ENCODE measurements at places on chromosomes 6 and 20. TPM values are rescaled to one million over a fixed set of nuclear protein-coding genes. Genes with fewer than 3 reads are reported as not detected.

DNA sequence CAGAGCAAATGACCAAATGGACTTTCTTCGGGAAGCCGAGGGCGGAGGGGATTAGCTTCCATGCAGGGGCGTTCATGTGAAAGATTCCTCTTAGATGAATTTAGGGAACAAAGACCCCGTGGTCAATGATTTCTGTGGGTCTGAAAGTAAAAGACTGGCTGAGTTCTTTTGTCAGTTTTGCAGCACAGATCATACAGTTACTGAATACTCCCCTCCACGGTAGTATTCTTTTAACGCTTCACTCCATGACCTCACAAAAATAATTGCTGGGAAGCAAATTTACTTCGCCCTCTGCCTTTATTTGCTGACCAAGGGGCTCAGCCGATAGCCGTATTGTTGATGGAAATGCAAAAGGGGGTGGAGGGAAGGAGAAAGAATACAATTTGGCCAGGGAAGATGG is 86.0 kb upstream of the SALL4 start:
- H3K4me3 ChIP-seq, result no peak overlapping the region
- H3K27ac ChIP-seq, result no peak overlapping the region
- no peaks in the 10 kb centered on the region for H3K36me3 ChIP-seq
- DNase-seq, result no peak
- H3K4me1 ChIP-seq, result no peaks in the 10 kb centered on the region

DNA sequence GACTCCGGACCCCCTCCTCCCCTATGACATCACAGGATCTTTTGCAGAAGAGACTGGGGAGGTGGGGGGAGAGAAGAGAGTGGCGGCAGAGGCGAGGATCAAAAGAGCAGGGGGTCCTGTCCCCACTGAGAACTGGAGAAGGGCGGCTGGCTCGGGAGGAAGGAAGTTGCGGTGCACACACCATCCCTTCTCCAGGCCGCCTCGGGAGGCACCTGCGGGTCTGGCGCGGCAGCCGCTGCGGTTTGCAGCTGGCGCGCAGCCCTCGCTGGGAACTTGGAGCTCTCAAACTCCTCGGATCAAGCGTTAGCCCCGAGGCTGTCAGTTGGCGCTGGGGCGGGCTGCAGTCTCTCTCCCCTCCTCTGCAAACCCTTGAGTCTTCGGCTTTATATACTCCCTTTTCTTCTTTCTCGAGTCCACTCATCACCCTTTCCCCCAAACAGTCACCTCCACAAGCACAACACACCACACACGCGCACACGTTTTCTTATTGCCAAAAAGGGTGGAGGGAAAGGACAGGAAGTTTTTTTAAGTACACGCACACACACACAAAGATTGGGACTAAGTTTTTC is 180.7 kb downstream of the TBXT start:
- H3K27ac ChIP-seq, result no peak overlapping the region
- H3K4me1 ChIP-seq, result peaks cover 29% of the 10 kb centered on the region
- peaks cover 7% of the 10 kb centered on the region for H3K27me3 ChIP-seq
- no peaks in the 10 kb centered on the region for H3K36me3 ChIP-seq

DNA sequence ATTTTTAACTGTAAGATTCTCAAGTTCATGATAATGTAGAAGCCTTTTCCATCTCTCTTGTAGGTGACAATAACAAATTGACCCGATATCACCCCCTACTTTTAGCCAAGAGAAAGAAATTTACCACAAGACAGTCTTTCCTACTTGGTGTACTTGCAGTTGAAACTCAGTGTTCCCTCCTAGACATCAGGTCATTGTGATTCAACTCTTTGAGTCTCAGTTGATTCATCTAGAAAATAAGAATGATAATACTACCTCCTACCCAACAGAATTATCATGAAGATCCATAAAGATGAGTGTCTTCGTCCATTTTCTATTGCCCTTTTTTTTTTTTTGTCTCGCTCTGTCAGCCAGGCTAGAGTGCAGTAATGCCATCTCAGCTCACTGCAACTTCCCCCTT is 51.3 kb upstream of the TRERF1 start:
- no peak overlapping the region for H3K4me3 ChIP-seq
- no peaks in the 10 kb centered on the region for H3K4me1 ChIP-seq

- H3K4me3 ChIP-seq, result no peak overlapping the region
- DNase-seq, result no peak
- H3K36me3 ChIP-seq, result no peaks in the 10 kb centered on the region
- no peak overlapping the region for H3K27ac ChIP-seq
- H3K27me3 ChIP-seq, result no peaks in the 10 kb centered on the region
Observed at GRCh38 chr6:52388790-52389189, 26.8 kb downstream of the PAQR8 start.

Gene C6orf15
- total RNA-seq, result not detected

DNA sequence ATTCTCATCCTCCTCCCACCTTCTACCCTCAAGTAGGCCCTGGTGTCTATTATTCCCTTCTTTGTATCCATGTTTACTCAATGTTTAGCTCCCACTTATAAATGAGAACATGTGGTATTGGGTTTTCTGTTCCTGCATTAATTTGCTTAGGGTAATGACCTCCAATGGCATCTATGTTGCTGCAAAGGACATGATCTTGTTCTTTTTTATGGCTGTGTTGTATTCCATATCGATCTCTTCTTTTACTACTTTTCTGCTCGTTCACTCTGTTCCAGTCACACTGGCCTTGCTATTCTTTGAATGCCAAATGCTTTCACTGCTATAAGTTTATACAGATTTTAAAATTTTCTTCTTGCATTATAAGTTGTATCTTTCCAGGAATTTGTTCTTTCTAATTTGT is 57.7 kb downstream of the RSPH3 start:
- no peaks in the 10 kb centered on the region for H3K27me3 ChIP-seq
- no peak overlapping the region for H3K27ac ChIP-seq
- no peaks in the 10 kb centered on the region for H3K4me1 ChIP-seq
- no peak overlapping the region for H3K4me3 ChIP-seq
- H3K36me3 ChIP-seq, result no peaks in the 10 kb centered on the region

- peaks cover 11% of the 10 kb centered on the region for H3K4me1 ChIP-seq
- no peak overlapping the region for H3K27ac ChIP-seq
- no peak for DNase-seq
- H3K4me3 ChIP-seq, result no peak overlapping the region
- H3K36me3 ChIP-seq, result no peaks in the 10 kb centered on the region
- H3K27me3 ChIP-seq, result no peaks in the 10 kb centered on the region
Observed at GRCh38 chr6:139711804-139712585, 337.5 kb upstream of the CITED2 start.

Gene C6orf52
- not detected for total RNA-seq

Gene CLVS2
- not detected for total RNA-seq

DNA sequence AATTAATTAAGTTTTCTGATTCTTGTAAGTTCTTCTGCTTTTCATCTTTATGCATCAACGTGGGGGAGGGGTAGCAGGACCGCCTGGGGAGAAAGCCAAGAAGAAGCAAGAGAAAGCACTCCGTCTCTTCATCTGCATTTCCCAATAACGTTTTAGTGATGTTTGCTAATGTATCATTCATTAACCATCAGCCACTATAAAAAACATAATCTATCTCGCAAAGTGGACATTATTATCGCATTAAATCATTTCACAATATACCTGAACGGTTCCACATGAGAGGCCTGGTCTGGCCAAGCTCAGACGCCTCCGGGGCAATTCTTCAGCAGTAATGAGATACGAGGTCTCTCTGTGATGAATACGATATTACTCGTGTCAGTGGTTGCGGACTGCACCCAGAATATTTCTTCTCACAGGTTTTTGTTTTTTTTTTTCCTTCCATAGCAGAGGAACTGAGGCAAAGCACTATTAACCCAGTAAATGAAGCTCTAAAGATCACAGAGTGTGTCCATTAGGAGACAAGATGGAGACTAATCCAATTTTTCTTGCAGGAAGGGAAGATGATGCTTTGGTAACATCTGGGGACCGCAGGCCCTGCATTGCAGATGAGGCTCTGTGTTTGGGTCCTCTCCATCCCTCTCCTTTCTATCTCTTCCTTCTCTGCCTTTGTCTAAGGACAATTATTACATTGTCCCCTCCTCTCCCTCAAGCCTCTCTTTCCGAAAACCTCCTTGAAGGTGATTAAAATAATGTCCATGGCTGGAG is 156.1 kb downstream of the SLC35B3 start:
- no peaks in the 10 kb centered on the region for H3K27me3 ChIP-seq
- H3K4me1 ChIP-seq, result no peaks in the 10 kb centered on the region
- no peak for DNase-seq

Gene KCNK15
- 3.7 TPM for total RNA-seq

DNA sequence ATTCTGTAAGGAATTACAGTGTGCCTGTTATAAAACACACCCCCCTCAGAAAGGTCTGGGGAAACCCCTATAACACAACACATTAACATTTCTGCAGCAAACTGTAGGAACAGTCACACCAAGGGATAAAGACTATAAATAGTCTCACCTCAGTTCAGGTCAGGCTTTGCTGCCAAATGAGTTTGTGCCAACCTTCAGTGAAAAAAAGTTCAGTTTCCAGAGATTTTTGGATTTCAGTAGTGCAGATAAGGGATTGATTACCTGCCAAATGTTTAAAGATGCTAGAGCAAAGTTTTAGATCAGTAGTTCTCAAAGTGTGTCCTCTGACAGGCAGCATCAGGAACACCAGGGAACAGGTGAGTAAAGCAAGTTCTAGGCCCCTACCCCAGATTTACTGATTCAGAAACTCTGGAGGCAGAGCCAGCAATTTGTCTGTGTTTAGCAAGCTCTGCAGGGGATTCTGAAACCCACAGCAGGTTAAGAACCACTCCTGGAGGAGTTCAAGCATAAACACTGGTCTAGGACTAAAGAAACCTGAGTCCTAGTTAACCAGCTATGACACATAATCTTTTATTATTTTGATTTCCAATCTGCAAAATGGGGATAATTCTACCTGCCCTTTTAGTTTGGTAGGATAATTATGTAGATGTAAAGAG is 111.0 kb downstream of the RCAN2 start:
- peaks cover 58% of the 10 kb centered on the region for H3K4me1 ChIP-seq
- DNase-seq, result no peak
- H3K27me3 ChIP-seq, result no peaks in the 10 kb centered on the region
- no peak overlapping the region for H3K27ac ChIP-seq
- no peaks in the 10 kb centered on the region for H3K36me3 ChIP-seq

GRCh38 chr6:119658917-119659316 is 309.4 kb upstream of the MAN1A1 start:
- H3K36me3 ChIP-seq, result no peaks in the 10 kb centered on the region
- H3K4me1 ChIP-seq, result no peaks in the 10 kb centered on the region
- H3K4me3 ChIP-seq, result no peak overlapping the region
- H3K27ac ChIP-seq, result no peak overlapping the region
- H3K27me3 ChIP-seq, result no peaks in the 10 kb centered on the region

All from right atrium auricular region (tissue), 2 donors.